IPS DF 6.9 (cell line): ENCODE measurements at places on chromosomes 4 and X.

- DNase-seq, result no peak
Measured at GRCh38 chr4:167989815-167990214, 102.5 kb upstream of the ANXA10 start.

DNA sequence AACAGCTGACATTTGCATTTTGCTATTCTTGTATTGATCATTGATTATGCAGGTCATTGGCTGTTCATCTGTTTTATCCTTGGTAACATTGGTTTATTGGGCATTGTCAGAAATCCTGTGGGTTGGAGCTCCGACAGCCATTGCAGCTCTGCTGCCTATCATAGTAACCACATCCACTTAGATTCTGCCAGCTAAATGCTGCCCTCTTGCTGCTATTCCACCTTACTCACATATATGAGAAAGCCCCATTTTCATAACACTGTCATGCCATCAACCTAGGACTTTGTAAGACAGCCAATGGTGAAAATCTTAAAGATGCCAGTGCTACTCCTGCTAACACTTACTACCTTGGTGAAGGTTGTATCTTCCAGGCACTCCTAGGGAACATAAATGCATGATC lies 187.3 kb upstream of the CXCL13 start:
- DNase-seq, result no peak

GRCh38 chr4:55107054-55107453 lies 18.3 kb downstream of the KDR start:
- DNase-seq, result no peak

DNA sequence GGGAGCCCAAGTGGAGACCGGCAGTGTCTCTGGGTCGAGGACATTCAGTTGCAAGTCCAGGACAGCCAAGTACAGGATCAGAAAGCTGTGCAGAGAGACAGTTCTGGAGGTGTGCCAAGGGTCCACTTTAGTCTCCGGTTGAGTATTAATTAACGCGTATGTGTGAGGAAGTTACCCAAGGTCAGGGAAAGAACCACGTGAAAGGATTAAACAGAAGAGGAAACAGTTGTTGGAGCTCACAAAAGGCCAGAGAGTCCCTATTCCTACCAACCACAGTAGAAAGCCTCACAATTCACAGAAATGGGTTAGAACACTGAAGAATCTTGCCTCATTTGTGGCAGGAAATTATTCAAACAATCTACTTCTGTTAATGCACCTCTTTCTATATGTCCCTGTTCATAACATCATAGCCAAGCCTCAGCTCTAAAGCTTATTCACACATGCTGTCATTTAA lies 17.9 kb upstream of the NSUN7 start:
- DNase-seq, result no peak

GRCh38 chrX:65532016-65532415 lies 2.6 kb downstream of the LAS1L start:
- no peak for DNase-seq
